AG04450 (cell line): ENCODE measurements at places on chromosomes 16 and 17.

DNA sequence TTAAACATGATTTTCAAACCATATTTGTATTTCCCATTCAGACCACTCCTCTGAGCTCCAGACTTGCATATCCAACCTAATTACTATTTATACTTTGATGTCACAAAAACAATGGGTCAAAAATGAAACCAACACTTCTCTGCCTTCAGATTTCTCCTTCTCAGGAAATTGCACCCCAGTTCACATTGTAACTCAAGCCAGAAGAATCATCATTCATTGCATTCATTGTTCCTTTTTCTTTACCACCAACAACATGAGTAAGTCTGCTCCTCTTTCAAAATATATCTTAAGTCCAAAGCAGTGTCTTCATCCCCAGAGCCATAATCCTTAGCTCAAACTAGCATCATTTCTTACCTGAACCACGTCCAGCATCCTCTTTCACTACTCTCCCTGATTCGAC, 2.6 kb upstream of the AKAP1 start:
- DNase-seq, result no peak

GRCh38 chr17:41529491-41529915, 1.4 kb upstream of the KRT19 start:
- DNase-seq, result no peak

- peak; percentile 56 for DNase-seq
These were observed 15.1 kb downstream of the NQO1 start for GRCh38 chr16:69711115-69711740.

DNA sequence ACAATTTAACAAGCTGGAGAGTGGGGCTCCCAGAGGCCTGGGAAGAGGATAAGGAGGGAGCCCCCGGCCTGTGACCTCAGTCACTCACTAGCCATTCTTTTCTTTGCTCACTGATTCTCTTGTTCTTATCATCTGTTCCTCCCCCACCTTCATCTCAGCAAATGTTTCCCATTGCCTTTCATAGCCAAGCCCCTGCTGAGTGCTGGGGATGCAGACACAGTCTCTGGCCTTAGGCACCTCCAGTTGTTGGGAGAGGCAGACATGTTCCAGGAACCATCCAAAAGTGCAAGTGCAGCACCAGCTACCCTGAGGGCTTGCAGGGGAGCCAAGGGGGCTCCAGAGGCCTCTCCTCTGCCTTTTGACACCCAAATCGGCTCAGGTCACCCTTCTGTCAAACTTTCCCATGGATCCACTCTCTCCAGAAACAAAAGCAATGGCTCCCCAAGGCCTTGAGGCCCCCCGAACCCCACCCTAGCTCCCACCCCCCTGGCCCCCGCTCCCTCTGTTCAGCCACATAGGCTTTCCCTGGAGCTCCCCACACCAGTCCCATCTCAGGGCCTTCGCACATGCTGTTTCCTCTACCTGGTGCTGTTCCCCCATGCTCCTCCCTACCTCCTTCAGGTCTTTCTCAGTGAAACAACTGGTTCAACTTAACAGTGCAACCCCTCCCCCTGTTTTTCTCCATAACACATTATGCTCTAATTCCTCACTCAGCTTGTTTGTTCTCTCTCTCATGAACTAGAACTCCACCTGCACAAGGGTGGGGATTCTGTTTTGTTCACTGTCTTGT, 14.9 kb upstream of the KCNJ12 start:
- DNase-seq, result no peak

- no peak for DNase-seq
These were observed 4.7 kb upstream of the IL17C start for GRCh38 chr16:88633684-88634140.

DNA sequence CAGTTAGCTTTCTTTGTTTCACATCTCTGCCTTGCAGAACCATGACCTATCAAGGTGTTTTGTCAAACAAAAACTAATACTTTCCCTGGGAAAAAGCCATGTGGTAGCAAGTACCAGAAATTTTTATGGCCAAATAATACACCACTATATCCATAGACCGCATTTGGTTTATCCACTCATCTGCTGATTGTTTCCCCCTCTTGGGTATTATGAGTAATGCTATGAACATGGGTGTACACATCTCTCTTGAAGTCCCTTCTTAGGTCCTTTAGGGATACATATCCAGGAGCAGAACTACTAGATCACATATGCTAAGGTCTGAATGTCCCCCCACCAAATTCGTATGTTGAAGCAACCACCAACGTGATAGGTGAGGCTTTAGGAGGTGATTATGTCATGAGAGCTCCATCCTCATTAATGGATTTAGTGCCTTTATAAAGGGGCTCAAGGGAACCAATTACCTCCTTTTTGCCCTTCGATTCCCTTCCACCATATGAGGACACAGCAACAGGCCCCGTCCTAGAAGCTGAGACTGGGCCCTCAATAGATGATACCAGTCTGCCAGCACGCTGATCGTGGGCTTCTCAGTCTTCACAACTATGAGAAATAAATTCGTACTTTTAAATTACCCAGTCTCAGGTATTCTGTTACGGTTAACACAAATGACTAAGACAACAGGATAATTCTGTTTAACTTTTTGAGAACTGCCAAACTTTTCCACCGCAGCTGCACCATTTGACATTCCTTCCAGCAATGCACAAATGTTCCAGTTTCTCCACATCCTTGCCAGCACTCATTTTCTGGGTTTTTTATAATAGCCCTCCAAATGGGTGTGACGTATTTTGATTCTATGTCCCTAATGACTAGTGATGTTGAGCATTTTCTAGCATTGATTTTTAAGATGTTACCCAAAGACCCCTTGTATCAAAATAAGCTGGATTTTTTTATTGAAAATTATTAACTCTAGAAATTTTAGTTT, 30.0 kb downstream of the SIAH1 start:
- DNase-seq, result no peak

GRCh38 chr17:2179615-2180295, 123.8 kb downstream of the SMG6 start:
- peak; percentile 97 for DNase-seq

DNA sequence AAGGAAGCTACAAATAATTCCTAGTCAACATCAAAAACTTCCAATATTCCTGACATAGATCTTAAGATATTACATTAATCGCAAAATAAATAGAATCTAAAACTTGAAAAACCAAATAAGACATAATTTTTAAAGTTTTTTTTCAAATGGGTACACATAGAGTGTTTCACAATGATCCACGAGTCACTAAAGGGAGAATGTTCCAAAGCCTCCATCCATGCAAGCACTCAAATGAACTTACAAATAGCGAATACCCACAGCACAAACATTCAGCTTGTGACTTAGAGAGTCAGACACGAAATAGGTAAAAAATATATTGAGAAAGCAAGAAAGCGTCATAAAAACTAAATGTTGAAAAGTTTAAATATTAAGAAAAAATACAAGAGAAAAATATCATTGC, 65.7 kb downstream of the CEP112 start:
- no peak for DNase-seq

DNA sequence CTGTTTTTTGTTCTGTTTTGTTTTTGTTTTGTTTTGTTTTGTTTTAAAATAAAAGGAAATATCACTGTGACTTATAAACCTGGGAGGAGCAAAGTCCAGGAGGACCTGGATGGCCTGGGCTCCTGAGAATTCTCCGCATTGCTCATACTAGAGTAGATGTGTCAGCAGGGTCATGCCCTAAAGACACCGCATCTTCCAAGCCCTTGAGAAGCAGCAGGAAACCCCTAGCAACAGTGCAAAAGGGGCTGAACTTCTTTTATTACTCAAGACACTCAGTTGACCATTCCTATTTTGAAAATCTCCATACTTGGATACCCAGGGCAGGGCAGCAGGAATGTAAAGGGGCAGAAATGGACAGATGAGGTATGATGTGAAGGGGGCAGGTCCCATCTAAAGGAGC, 51.8 kb downstream of the SYT17 start:
- no peak for DNase-seq

DNA sequence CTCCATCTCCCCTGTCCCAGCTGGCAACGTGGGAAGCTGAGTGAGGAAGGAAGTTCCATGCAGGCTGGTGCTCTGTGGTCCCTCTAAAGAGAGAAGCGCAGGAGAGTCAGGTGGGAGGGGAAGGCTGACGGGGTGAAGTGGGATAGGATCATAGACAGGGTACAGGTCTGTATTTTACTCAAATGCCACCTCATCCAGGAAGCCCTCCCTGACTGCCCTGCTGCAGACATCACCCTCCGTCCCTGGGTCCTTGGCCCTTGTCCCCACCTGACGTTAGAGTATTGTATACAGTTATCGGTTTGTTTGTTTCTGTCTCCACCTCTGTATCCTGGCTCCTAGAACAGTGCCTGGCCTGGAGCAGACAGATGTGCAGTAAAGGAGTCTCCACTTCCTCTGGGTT, 11.7 kb downstream of the CANT1 start:
- no peak for DNase-seq
